ENCODE measurements at places on chromosomes 2 and 18.

GRCh38 chr2:239275847-239276831 is 124.7 kb downstream of the HDAC4 start:
- no peak for DNase-seq

DNA sequence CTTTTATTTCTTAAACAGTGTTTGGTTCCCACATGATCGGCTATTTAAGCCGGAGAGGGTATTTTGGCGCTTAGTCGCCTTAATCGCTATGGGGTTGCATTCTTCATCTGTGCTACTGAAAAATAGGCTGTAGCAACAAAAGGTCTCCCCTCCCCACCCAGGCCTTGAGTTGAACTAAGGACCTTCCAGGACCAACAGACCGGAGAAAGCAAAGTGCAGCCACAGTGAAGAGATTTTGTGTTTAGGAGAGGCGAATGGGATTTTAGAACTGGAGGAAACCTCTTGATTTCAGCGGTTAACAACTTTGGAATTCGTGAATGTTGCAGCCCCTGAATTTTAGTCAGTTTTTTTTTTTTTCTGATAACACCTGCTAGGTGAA is 1.4 kb downstream of the ITGA6 start:
- no peak for DNase-seq

DNA sequence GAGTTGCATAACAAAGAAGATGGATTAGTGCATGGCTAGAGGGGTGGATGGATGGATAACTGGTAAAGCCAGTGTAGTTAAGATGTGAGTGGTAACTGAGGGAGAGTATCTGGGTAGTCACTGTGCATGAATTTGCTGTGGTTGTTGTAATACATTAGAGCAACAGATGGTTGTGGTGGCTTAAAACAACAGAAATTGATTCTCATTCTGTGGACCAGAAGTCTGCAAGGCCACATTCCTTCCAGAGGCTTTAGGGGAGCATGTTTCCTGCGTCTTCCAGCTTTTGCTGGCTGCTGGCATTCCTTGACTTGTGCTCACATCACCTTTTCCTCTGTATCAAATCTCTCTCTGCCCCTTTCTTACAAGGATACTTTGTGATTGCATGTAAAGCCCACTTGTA is 155.4 kb downstream of the ASB1 start:
- peak; percentile 75 for DNase-seq

DNA sequence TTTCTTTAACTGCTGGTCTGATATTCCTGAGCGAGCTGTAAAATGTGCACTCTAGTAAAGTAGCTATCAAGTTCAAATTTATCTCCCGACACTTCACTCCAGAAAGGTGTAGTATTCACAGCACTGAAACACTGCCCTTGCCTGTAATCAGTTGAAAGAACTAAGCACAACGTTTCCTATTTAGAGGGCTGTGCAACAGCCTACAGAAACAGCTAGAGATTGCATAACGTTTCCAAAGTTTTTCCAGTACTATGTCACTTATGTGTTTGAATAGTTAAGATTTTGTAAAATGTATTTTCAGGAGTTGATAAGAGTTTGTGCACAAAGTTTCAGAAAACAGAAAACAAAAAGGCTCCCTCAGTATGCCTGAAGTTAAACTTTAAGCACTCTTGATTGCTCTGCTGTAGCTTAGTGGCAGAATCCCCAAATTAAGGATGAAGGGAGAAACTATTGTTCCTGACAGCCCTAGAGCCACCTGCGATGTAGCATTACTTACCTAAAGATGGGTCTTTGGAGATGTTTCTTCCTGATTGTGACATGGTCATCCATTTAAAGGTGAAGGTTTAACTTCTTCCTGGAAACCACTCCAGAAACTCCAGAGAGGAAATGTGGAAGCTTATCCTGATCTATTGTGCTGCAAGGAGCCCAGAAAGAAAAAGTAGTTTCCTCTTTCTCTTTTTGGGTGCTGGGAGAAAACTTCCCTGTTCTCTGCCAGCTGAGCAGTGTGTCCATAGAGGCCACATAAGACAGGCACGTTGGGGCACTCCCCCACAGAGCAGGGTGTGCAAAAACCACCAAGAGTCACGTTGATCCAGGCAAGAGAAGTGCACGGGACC is 536 bp downstream of the PDE1A start:
- DNase-seq: no peak

DNA sequence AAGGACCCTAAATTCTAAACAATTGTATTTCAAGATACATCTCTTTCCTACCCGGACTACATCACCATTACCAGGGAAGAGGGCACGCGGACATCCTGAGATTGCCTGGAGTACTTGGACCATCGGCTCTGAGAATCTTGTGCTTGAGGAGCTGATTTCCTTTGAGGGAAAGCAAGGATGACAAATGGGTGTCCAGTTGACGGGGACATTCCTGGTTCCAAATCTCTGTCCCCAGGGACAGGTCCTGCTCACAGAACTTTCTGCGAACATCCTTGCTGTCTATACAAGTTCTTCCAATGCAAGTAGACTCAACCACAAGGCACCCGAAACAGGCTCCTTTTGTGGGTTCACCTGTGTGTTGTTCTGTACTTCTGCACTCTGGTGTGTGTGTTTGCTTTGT is 289.5 kb upstream of the MYT1L start:
- DNase-seq: no peak

DNA sequence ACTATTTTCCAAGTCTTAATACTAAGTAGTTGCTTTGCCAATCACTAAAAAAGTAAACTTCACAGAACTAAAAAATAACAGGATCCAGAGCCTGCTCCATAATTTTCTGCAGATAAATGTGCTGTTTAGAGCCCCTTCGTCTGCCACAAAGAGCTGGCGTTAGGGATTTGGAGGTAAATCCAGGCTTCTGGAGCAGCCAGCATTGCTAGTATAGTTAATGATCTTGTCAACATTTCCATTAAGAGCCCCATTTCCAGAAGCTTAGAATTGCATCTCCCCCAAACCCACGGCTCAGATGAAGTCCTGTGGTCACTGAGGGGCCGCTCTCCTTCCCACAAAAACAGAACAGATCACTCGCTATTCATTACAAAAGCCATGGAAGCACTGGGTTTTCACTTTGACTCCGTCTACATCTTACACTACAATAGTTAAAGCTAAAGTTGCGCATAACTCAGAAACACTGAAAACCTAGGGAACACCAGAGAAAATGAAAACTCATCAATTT is 41.9 kb downstream of the ZNF516 start:
- DNase-seq: no peak

DNA sequence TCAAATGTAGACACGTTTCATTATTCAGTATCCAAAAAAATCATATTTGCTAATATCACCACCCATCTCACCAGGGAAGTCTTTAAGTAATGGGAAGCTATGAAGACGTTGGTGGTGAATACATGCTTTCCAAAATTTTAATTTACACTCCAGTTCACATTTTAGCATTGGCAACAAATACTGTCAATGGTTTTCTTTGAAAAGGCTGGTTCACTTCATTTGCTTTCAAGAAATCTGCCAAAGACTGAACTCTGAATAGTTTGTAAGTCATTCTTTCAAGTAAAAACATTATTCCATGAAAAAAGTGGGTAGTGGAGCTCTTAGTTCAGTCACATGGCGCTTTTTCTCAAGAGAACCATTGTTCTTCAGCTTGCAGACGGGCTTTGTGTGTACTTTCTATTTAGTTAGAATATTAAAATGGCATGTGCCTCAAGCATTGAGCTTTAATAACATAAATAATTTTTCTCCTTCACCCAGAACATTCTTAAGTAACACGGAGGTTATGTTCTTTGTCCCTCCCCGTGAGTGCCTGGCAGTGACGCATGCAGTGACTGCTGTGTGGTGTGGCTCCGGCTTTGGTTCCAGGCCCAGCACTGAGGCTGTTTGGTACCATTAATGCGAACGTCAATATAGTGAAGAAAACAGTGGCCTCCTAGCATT is 300.0 kb upstream of the HDAC4 start:
- no peak for DNase-seq

DNA sequence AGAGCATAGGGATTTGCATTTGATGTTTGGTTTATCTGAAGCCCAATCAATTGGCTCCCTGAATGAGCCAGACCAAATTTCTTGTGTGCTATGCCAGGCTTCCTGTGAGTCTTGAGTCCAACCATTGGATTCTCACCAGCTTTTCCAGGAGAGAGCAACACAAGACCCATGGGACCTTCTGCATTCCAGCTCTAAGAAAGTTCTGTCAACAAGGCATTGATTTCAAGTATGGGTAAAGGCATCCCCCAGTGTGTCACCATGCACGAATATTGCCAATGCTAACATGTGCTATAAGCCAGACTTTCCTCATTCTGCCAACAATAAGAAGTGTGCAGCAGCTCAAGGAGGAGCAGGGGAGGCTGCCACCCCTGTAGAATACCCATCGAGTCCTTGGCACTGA is 266.6 kb downstream of the ETAA1 start:
- no peak for DNase-seq

- DNase-seq: no peak
Measured at GRCh38 chr2:167258712-167259111, 370.4 kb downstream of the XIRP2 start.

- no peak for DNase-seq
Measured at GRCh38 chr2:44242904-44243303, 32.4 kb upstream of the SLC3A1 start.

GRCh38 chr2:220708366-220708765 is 863.7 kb downstream of the EPHA4 start:
- peak; percentile 6 for DNase-seq

DNA sequence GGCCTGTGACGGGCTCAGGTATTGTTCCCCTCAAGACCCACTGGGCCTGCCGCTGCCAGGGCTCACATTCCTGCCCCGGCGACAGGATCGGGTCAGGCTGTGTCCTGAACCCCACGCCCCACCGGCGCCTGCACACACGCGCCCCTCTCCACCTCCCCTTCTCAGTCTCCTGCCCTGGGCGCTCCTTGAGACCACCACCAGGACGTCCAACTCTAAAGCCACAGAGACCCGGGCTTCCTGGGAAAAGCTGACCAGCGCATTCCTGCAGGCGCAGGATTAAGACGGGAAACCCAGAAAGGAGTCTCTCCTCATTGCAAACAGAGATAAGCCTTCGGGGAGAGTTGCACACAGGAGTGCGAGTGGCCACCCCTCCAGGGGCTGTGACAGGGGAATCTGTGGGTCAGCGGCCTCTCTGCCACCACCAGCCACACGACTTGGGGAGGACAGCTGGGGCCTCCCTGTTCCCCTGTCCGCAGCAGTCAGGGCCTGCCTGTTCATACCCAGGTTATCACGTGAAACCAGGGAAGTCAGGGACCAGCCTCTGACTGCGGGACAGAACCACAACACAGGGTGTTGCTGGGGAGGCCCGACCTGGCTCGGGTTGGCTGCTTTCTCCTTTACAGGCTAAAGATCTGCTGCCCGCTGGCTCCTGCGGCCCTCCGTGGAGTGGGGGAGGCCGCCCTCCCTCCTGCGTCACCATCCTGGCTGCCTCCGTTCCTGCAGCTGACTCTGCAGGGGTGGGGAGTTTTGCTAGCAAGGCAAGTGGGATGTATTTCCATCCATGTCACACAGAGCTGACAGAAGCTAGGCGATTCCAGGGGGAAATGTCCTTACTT is 88.8 kb downstream of the ZCCHC2 start:
- DNase-seq: no peak

DNA sequence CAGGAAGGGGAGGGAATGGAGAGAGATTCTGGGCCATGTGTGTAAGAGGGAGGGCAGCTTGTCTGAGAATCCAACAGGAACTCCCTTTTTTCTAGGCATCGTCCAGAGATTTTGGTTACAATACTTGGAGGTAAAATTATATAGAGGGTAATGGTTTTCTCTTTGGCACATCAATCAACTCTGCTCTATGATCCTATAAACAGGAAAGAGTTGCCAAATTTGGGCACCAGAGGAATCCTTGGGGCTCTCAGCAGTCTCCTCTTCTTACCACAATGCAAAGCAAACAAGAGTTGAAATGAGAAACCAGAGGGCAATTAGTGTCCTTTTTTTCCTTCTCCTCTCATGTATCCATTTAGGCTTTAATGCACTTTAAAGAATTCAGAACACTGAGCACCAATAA is 243.4 kb downstream of the SLC8A1 start:
- DNase-seq: no peak

DNA sequence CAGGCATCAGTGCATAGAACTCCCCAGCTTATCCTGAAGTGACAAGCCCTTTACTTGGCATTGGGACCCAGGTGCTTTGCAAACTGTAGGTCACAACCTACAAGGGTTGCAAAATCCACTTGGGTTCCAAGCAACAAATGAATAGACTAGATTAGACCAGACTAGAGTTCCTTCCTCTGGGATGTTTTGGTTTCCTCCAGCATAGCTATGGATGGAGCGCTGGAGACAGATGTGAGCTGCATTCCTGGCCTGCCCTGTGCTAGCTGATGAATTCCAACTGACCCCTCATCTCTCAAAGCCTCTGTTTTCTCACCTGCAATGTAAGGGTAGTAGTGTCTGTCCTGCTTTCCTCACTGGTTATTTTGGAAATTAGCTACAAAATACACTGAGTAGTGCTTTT is 86.2 kb downstream of the NPAS2 start:
- no peak for DNase-seq

DNA sequence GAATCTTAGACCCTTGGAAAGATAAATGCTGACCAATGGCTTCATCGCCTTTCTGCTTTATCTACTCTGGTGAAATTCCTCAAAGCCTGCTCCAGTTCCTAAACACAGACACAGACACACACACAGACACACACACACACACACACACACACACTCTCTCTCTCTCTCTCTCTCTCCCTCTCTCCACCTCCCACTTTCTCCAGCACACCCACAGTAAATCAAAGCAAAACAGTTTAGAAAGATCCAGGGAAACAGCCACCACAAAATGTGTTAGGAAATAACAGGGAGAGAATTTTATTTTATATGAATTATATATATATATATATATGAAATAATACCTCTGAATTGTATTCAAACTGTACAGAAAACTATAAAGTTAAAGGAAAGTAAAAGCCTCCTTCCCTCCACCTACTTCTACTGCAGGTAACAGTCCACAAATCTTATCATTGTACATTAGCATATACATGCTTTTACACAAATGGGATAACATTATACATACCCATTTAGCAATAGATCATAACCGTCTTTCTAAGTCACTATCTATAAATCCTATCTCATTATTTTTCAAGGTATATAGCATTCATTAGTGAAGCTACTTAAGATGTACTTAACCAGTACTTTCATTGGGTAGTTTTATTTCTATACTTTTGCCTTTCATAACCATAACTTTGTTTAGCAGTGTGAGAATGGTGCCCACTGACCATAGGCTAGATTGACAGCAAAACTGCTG is 38.5 kb downstream of the MREG start:
- no peak for DNase-seq

DNA sequence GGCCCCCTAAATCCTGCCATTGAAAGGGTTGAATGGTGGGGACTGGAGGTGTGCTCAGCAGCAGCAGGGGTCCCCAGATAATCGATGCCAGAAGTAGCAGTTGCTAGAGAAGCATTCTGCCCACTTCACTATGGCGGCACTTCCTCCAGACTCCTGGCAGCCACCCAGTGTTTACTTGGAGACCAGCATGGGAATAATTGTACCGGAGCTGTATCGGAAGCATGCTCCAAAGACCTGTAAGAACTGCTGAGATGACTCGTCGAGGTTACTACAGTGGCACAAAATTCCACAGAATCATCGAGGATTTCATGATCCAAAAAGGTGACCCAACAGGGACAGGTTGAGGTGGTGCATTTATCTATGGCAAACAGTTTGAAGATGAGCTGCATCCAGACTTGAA is 11.0 kb upstream of the GAREM2 start:
- DNase-seq: no peak

All from fibroblast of skin of right quadriceps (primary cell).